ENCODE measurements at places on chromosomes 1 and 21.

DNA sequence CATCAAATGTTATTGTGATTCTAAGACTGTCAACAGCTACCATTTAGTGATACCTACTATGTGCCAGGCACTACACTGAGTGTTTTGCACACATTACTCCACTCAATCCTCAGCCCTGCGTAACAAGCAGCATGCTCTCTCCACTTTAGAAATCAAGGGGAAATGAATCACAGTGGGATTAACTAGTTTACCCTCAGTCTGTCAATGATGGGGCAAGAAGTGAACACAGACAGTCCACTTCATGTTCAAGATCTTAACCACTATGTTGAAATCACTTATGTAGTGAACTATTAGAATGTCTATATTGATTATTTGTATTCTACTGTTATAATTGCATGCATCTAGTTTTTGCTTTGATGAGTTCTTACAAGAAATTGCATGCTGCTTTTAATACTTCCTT lies 165.3 kb downstream of the LTN1 start:
- DNase-seq: no peak

DNA sequence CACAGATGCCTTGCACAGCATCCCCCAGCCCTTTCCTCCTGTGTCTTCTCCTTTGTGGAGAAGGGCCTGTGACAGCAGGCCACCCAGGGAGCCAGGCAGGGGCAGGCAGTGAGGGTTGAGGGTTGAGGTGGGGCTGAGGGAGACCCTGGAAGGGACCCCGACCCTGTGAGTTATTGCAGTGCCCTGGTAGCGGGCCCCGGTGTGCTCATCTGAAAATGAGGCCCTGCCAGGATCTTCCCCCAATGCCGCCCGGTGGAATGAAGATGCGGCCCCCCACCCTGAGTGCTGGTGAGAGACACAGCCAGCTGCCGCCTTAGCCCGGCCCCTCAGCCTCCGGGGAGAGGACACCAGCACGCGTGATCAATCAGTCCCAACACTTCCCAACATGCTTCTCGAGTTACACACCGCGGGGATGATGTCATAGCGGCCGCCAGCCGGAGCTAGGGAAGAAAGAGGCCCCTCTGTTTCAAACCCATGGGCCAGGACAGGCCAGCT lies 36.2 kb upstream of the ACTRT2 start:
- DNase-seq: no peak

- no peak for DNase-seq
These were observed 157.3 kb downstream of the PEX14 start for GRCh38 chr1:10631811-10632593.

GRCh38 chr1:33350611-33351280 lies 29.8 kb upstream of the A3GALT2 start:
- no peak for DNase-seq

DNA sequence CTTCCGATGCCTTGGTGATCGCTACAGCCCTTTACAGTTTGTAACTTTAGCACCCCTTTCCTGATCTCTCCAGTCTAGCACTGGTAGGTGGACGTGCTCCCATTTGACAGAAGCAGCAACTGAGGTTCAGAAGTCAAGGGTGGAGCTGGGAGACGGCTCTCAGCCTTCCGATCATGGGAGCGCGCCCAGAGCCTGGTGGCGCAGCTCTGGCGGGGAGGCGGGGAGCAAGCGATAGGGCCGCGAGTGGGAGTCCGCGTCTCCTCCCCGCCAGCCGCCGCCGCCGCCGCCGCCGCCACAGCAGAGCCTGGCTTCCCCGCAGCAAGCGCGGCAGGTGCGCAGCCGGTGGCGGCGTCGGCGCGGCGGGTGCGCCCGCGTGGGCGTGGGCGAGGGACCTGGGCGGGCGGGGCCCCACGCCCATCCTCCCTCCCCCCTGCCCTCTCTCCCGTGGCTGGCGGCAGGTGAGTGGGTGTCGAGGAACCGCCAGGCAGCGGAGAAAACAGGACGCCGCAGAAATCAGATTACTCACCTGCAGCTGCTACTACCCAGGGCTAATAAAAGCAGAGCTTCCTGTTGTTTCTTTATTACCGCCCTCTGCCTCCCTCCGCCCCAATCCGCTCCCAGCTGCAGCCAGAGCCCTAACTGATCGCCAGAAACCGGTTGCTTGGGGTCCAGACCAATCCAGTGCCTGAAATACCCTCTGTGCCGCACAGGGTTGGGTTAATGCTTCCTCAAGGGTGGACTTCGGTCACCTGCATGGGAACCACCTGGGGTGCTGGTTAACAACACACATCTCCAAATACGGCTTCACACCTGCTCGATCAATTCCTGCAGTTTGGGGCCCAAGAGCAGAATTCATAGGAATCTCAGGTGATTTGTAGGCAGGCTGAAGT lies 60.2 kb upstream of the ID3 start:
- peak; percentile 89 for DNase-seq

DNA sequence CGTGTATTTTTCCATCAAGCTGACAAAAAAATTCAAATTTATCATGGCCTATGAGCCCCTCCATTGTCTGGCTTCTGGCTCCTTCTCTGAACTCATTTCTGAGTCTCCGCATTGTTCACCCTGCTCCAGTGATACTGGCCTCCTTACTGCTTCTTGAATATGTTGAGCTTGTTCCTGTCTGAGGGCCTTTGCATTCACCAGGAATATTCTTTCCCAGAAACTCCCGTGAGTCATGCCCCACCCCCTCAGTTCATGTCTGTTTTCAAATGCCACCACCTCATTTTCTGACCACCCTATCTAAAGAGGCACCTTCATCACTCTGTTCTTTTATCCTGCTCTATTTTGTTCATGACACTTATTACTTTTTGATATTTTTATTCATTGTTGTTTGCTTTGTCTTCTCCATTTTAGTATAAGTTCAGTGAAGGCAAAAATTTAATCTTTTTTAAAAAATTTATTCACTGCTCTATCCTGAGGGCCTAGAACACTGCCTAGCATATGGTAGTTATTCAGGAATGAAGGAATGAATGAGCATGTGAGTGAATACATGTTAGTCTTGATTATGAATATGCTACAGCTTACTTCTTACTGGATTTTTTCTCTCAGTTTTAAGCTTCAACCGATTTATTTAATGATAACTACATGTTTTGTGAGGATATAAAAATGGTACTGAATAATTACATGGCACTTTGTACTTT lies 140.4 kb upstream of the C1orf105 start:
- DNase-seq: no peak

Data from GM13976 (cell line).